Activated CD4-positive, alpha-beta T cell treated with anti-CD3 and anti-CD28 coated beads for 4 hours (primary cell): ENCODE measurements at places on chromosomes 3 and 15.

GRCh38 chr15:47586653-47587224, 130.6 kb upstream of the SEMA6D start:
- no peak for DNase-seq

GRCh38 chr15:31442699-31443111, 116.1 kb downstream of the KLF13 start:
- no peak for DNase-seq

DNA sequence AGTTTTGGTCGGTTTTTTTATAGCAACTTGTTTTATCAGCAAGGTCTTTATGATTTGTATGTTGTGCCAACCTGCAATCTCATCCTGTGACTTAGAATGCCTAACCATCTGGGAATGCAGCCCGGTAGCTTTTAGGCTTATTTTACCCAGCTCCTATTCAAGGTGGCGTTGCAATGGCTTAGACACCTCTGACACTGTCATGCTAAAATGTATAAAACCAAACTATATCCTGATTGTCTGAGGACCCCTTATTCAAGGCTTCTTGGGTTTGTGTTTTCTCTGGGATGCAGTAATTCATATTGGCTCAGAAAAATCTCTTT, 209.0 kb upstream of the ALCAM start:
- DNase-seq = no peak

DNA sequence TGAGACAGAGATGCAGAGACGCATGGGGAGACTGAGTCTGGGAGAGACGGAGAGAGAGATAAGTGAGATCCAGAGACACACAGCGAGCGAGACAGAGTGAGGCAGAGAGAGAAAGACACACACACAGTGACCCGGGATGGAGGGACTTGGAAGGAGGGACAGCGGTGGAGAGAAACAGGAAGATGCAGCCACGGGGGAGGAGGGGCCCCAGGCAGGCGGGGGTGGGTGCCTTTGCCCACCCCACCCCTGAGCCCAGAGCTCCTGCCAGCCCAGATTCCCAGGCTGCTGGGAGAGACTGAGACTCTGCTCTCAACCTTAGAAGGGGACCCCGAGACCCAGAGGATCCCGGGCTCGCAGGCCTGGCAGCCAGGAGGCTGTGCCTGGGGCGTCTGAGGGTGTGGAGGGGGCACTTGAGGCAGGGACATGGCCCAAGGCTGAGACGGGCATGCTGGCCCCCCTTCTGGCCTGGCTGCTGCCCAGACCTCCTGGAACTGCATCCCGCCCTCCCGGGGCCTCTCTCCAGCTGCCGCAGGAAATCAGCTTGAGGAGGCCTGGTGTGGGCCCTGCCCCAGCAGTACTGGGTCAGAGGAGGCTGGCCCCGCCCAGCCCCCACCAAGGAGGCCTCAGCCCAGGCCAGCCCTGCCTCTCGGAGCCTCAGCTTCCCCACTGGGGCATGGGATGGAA, 18.1 kb downstream of the H1-8 start:
- DNase-seq = no peak

DNA sequence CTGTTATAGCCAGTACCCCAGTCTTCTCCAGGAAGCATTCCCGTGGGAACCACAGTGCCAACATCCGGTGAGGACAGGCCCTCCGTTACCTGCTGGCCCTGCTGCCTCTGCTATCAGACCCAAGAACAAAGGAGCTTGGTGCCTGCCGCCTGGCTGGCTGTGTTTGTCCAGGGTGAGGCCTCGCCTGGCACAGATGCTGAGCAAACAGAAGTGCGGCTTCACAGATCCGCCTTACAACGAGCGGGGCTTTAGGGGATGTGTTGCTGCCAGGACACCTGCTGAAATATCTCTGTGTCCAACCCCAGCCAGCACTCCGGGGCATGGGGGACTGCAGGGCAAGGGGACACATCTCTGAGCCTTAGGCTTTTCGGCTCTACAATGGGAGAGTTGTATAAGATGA, 2.2 kb upstream of the EPHB3 start:
- no peak for DNase-seq
